ENCODE measurements at places on chromosomes 13 and 19. TPM values are rescaled to one million over a fixed set of nuclear protein-coding genes. Genes with fewer than 3 reads are reported as not detected.

The ATP7B gene
- total RNA-seq, result 0.88 TPM

The TPP2 gene
- 86.2 TPM for total RNA-seq

- no peak for DNase-seq
Observed at GRCh38 chr19:17389288-17389687, 4.7 kb downstream of the CCDC194 start.

DNA sequence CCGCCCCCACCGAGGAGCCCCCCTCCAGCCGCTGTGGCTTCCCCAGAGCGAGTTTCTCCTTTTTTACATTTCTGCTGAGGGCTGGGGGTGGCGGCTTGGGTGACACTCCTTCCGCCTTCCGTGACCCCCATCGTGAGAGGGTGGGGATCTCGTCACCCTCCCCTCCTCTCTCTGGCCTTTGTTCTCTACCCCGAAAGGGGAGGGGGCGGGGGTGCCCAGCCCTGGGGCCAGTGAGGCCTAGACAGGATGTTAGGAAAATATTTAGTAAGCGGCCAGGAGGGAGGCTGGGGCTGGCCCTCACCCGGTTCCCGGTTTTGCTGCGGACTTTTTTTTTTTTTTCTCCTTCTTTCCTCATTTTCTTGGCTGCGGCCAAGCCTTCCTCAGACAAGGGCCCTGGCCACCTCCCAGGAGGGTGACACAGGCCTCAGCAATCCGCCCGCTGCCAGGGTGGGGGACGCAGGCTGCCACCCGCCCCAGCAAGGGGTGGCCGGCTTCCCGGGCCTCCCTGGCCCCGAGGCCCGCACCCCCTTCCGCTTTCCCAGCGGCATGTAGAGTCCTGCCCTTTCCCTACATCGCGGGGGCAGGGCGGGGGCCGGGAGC is 3.9 kb downstream of the MIDN start:
- DNase-seq, result peak; percentile 70

DNA sequence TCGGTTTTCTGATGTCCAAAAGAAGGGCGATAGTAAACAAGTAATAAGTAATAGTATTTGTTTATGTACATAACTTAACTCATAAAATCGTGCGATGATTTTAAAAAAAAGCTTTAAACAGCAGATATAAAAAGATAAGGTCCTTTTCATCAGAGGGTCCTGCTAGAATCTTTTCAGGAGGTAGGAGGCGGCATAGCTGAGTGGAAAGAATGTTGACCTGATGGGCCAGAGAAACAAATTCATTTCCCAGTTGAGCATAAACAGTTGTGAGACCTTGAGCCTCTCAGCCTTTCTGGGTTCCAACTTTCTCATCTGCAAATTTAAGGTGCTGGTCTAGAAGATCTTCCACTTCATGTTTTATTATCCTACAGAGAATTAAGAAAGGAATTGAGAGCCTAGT is 173.5 kb downstream of the LACC1 start:
- DNase-seq, result no peak

DNA sequence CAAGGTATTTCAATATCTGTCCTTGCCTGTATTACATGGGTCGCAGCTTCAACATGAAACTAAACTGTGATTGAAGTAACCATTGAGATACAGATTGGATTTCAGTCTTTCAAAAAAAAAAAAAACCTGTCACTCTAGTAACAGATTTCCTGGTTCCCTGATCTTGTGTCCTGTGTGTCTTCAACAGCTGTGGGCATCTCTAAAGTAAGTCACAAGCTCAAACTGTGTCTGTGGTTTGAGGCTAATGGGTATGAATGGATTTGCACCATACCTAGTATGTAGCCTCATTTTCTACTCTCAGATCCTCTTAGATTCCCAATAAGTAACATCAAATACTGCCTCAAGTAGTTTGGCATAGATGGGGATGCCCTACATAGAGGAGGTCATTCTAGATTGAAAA is 300.1 kb downstream of the COG6 start:
- DNase-seq, result no peak

- DNase-seq, result no peak
Observed at GRCh38 chr13:50576156-50576555, 267.3 kb downstream of the DLEU7 start.

The PLK5 gene
- not detected for total RNA-seq

- no peak for DNase-seq
Observed at GRCh38 chr13:98955336-98955735, 22.5 kb downstream of the DOCK9 start.

The INAFM1 gene
- 12.6 TPM for total RNA-seq

DNA sequence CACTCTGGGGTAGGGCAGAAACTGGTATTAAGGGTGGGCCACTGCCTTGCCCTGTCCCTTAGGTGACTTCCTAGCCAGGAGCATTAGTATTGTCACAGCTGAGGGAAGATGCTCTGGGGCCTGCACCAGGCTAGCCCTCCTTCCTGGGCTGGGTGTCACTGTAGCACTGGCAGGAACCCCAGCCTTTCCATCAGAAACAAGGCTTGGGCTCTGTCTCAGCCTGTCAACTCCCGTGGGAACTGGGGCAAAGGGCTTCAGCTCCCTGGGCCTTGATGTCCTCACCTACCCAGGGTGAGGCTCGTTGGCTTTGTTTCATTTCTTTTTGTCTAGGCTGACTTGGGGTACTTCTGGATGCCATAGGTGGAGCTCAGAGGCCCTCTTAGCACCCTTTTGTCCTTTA is 18.0 kb downstream of the PAF1 start:
- no peak for DNase-seq

DNA sequence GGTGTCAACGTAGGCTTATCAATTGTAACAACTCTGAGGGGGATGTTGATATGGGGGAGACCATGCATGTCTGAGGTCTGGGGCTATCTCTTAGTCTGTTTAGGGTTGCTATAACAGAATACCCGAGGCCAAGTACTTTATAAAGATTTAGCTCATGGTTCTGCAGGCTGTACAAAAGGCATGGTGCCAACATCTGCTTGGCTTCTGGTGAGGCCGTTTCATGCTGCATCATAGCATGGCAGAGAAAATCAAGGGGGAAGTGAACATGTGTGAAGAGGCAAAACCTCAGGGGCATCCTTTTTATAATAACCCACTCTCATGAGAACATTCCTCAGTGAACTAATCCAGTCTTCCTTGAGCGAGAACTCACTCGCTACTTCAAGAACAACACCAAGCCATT is 353.8 kb downstream of the ENOX1 start:
- DNase-seq, result no peak

DNA sequence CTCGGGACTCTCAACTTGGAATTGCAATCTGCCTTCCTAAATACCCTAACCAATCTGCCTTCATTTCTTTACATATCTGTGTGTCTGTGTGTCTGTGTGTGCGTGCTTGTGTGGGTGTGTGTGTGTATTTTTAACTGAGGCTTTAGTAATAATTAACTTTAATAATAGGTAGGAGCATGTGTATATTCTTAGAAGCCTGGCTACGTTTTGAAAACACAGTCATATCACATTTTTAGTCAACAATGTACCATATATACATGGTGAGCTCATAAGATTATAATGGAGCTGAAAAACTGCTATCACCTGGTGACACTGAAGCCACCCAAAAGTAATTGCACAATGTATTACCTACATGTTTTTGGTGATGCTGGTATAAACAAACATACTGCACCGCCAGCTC is 65.4 kb upstream of the ATXN8OS start:
- no peak for DNase-seq

The REEP6 gene
- 1.1 TPM for total RNA-seq

The ZNF345 gene
- 6.0 TPM for total RNA-seq

The ZNF324 gene
- total RNA-seq, result 10.8 TPM

The MAP2K2 gene
- 202 TPM for total RNA-seq

DNA sequence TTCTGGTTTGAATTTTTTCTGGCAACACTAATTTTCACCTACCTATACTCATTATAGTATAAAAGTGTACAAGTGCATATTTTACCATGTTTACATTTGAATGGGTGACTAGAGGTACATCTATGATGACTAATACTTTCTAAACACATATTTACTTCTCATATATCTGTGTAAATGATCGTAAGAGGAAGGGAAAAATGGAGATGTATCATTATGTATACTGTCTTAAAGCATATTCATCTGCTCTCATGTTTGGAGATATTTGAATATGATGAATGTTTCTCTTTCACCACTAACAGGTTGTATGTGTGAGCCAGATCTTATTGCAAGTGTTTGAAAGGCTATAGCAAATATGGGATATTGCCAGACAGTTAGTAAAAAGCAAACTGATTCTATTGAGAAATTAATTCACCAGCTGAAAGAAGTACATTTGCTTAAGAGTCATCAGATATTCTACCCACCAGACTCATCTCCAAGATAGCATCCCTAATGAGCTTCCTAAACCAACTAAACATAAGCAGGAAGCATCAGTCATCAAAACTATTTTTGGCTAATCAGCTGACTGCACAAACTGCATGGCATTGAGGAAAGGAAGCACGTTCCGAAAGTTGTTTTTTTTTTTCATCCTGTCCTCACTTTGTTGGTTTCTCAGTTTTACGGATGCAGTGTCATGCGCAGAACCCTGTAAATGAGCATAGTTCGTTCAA is 738.2 kb downstream of the GPC5 start:
- no peak for DNase-seq

The SHANK1 gene
- total RNA-seq, result not detected

The S1PR4 gene
- total RNA-seq, result 280 TPM

DNA sequence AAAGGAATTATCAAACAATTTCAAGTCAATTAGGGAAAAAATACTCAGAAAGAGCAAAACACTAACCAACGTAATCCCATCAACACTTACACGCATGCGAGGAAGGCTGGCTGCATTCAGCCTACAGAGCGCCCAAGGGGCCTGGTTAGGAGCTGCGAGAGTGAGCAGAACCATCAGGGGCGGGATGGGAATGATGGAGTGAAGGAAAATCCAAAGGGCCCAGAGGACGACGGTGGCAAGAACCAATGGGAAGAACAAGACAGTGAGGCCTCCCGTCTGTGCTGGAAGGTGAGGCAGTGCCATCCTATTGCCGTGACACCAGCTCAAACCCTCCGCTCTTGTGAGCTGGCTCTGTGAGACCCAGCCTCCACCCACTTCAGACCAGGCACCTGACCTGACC is 253.0 kb downstream of the IRS2 start:
- DNase-seq, result no peak

- DNase-seq, result peak; percentile 30
Observed at GRCh38 chr13:20702915-20703779, at the start of gene IL17D. TSS of gene IL17D (plus strand) at chr13:20703699. CDS start at chr13:20704002, 303 bp downstream.

The TNNI3 gene
- total RNA-seq, result not detected

The TIMM29 gene
- total RNA-seq, result 25.7 TPM

DNA sequence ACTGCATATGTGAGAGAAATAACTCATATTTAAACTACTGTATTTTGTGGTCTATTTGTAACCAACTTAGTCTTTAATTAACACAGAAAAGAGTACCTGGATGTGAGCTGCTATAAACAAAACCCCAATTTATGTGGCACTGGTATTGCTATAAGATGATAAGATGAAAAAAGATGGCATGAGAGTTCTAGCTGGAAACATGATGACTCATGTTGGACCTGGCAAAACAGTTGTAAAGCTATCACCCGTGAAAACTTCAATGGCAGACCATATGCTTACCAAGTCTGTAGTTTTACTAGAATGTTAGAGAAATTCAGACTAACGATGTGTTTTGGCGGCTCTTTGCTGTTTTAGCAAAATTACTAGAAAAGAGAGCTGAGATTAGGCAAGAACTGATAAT is 69.6 kb upstream of the PCDH9 start:
- no peak for DNase-seq

GRCh38 chr13:97068151-97068550 is 73.9 kb upstream of the OXGR1 start:
- no peak for DNase-seq

- no peak for DNase-seq
Observed at GRCh38 chr19:2235381-2236063, 607 bp downstream of the PLEKHJ1 start.

DNA sequence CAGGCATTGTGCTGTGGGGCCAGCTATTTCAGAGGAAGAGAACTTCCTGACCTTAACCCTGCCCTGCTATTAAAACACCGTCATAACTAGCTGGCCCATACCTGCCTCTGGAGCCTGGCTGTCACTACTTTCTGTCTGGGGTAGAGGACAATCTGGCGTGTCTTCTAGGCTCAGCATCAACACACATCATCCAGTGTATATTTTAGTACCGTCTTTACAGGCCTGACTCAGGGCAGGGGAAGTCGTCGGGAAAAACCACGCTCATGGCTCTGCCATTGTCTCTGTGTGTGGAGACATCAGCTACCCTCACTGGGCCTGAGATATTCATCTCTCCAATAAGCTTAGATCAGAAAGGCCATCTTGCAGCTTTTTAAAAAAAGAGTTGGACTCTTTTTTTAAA is 151.1 kb downstream of the KATNAL1 start:
- no peak for DNase-seq

DNA sequence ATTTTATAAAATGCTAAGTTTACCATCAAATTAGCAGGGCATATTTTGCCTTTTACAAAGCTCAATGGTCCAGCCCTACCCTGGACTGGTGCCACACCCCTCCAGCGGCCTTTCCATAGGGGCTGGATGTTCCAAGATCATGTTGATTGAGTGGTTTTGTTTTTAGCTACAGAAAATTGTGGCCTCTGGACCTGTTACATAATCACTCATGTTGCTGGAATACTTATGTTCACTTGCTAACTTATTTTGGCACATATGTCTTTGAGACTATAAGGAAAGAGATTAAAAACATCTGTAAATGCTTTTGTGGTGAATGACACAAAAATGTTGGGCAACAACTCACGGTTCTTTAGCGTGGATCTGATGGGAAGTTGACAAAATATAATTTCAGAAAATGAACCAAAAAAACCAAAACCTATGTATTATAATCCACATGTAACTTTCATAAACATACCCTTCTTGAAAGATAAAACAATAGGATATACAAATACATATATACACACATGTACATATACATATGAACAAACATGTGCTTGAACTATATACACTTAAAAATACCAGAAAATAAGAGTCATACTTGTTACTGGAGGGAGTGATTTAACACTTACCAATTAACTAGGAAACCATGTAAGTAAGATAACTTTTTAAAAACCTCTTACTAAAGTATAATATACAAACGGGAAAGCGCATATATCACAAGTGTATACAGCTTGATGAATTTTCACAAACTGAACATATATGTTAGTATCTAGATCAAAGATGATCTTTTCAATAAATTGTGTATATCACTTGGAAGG is 46.6 kb upstream of the SLC15A1 start:
- no peak for DNase-seq

The CTU1 gene
- total RNA-seq, result 9.0 TPM

DNA sequence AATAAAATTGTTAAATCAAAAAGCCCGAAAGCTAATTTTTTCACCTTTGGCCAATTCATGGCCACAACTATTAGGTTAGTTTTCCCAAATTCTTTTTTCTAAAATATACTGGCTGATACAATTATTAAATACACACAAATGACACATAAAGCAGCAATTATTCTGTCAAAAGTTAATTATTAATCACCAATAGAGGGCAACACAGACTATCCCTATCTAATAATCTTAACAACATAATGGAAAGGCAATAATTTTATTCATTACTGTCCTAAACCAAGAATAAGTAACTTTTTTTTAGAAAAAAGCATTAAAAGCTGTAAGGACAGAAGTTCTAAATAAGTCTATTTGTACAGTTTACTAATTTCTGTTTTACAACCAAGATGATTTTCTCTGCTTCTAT is 51.7 kb downstream of the KATNAL1 start:
- DNase-seq, result no peak

Data from activated CD4-positive, alpha-beta memory T cell treated with anti-CD3 and anti-CD28 coated beads, Interleukin-2, amount 10 ng/mL, durations not matched to agents 7 days and 5 days (primary cell).